ENCODE measurements at places on chromosomes 3 and 15.

- DNase-seq, result no peak
These were observed 214.9 kb downstream of the CBLB start for GRCh38 chr3:105653868-105654267.

DNA sequence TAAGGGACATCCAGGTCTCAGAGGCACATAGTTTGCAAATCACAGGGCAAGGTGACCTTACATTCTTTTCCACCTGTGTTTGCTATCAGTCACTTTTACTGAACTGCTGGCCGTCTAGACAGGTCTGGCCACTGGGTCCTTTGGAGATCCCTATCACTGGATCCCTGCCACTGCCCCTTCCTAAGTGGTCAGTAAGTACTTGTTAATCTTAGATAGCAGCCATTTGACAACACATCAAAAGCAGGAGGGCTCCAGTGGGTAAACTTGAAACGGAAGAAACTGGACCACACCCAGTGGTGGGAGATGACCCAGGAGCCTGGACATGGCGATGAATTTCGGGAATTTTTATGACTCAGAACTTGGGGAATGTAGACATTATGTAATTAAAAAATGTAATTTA, 28.9 kb upstream of the RASGRP1 start:
- no peak for DNase-seq

- no peak for DNase-seq
These were observed 5.7 kb downstream of the CCDC32 start for GRCh38 chr15:40558952-40559742.

DNA sequence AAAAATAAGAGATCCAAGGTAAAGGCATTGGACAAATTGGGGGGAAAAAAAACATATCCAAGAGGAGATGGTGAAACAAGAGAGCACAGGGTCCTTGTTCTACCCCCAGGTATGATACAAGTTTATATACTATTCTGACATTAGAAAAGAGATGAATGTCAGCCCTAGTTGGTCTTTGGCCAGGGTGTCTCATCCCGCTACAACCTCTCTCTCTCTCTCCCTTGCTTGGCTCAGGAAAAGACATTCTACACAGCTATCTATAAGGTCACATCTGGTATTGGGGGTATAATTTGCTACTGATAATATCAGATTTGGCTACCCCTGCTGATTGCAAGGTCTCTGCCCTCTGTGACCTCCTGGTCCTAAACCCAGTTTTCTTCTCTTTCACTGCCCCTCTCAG, 117.2 kb downstream of the GOLIM4 start:
- DNase-seq, result no peak

GRCh38 chr3:94413336-94414108, 350.7 kb downstream of the NSUN3 start:
- no peak for DNase-seq

GRCh38 chr3:74739242-74739641, 124.8 kb upstream of the CNTN3 start:
- no peak for DNase-seq

DNA sequence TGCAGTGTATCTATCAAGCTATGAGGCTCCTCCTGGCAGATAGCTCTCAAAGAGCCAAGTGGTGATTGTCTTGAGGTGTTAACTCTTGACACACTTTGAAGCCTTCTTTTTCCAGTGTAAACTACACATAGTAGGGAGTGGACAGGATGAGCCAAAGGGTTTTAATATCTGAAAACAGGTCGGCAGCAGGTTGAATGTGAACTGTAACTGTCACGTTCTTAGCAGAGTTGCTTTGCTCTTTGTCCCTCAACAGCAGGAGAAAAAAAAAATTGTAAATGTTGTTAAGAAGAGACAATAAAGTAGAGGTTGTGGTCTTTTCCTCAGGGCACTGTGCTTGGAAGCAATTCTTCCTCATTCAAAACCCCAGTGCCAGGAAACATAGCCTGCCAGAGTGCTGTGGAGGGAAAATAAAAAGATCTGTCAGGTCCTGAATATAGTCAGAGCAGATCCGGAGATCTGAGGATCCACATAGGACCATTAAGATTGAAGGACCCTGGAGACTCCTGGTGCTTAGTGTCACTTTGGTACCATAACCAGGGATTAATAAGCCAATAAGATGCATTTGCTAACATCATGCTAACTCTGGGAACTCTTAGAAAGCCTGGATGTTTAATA, 229.7 kb downstream of the NAALADL2 start:
- DNase-seq, result no peak

- no peak for DNase-seq
These were observed 181.5 kb upstream of the ICE2 start for GRCh38 chr15:60660290-60661051.

DNA sequence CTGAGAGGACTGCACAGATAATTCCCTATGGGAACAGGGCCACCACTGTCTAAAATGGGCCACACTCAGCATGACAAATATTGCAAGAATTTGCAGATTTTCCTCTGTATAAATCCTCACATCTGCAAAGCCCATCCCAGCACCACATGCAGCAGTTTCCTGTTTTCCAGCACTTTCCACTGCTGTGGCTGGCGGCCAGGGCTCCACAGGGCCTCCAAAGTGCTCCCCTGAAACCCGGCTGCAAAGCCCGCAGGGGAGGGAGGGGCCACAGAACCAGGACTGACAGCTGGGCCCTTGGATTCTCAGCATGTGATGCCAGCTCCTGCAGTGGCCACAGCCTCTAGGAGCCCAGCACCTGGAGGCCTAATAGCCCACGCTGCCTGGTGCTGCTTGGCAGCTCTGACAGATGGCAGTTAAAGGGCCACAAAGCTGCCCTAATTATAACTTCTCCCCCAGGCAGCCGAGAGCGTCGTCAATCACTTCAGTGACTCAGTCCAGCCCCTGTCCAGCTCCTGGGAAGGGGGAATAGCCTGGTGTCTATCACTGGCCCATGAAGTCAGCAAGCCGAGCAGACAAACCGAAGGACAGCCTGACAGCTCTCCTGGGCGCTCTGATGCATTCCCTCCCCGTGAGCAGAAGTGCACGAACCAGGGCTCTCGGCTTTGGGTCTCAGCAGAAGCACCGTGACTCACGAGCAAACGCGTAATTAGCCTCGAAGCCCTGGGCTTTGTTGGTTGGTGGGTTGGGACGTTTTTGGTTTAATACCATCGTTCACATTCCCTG, 4.7 kb downstream of the LRRC15 start:
- no peak for DNase-seq

- DNase-seq, result no peak
These were observed 4.5 kb upstream of the LCTL start for GRCh38 chr15:66570327-66570726.

GRCh38 chr15:67024314-67024997, 40.9 kb upstream of the SMAD3 start:
- DNase-seq, result no peak

- DNase-seq, result peak; percentile 25
These were observed 619 bp downstream of the ATXN7 start for GRCh38 chr3:63864008-63864964.

- DNase-seq, result no peak
These were observed 346.1 kb downstream of the FEZF2 start for GRCh38 chr3:62027241-62027640.

- DNase-seq, result no peak
These were observed 147.4 kb upstream of the BCHE start for GRCh38 chr3:165984589-165984988.

- no peak for DNase-seq
These were observed 459.4 kb upstream of the ROBO1 start for GRCh38 chr3:80227216-80227615.

- no peak for DNase-seq
These were observed 37.3 kb downstream of the ABCC5 start for GRCh38 chr3:183980403-183980802.

DNA sequence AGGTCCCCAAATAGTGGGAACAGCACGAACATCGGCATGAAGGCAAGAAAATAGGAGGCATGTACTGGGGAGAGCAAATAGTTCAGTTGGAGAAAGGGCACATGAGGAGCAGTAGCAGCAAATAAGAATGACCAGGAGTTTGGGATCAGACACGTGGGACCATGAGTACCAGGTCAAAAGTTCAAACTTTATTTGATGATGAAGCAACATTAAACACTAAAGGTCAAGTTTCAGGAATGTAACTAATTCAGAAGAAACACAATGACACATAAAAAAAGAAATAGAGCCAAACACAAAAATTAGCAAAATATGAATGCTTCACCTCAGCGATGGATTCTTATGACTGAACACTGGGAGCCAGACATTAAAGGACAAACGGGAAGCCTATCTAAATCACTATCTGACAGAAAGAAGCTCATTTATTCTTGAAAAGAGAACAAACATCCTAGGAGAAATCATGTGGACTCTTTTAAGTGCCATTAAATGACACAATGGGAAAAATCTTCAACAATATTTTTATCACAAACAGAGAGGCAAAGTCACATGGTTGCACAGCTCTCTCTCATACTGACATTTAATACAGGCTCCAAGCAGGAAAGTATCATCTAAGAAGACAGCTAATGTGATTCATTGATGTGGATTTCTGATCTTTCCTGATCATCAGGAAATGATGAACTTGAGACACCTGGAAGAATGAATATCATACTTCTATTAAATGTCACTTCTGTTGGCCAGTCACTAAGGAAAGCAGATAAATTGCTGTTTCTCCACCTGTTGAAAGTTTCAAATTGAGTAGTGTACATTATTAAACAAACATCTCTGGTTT, 216.9 kb upstream of the THBS1 start:
- no peak for DNase-seq

- DNase-seq, result no peak
These were observed 73.7 kb downstream of the KLF13 start for GRCh38 chr15:31400222-31400927.

DNA sequence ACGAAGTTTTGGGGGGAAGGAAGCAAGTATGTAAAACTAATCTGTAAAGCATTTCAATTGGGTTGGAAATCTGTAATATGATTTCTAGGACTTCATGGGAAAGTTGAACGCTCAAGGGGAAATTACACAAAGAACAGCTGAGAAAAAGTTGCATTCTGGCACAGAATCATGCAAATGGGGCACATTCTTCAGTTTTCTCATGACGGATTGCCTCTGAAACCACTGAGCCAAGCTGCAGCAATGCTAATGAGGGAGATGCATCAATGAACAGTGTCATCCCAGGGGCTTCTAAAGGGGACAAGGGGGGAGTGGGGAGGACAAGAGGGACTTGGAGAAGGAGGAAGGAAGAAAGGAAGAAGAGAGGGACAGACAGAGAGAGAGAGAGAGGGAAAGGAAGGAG, 291.4 kb upstream of the ATP11B start:
- no peak for DNase-seq

- no peak for DNase-seq
These were observed 148.0 kb upstream of the NR2E3 start for GRCh38 chr15:71662306-71662705.

- DNase-seq, result no peak
These were observed 23.7 kb downstream of the PLXND1 start for GRCh38 chr3:129582799-129583198.

DNA sequence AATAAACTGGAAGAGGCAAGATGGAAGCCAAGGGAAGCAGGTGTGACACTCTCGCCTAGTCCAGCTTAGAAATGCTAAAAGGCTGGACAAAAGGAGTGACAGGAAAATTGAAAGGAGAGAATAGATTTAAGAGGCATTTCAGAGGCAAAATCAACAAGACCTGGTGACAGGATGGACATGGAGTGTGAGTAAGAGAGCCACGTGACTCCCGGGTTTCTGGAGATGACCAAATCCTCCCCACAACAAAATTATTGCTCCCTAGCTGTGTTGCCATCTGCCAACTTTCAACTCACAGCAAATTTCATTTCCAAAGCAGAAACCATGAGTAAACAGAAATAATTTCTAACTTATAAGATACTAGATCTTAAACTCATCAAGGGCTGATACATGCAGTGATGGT, 52.6 kb downstream of the MTHFS start:
- DNase-seq, result no peak

DNA sequence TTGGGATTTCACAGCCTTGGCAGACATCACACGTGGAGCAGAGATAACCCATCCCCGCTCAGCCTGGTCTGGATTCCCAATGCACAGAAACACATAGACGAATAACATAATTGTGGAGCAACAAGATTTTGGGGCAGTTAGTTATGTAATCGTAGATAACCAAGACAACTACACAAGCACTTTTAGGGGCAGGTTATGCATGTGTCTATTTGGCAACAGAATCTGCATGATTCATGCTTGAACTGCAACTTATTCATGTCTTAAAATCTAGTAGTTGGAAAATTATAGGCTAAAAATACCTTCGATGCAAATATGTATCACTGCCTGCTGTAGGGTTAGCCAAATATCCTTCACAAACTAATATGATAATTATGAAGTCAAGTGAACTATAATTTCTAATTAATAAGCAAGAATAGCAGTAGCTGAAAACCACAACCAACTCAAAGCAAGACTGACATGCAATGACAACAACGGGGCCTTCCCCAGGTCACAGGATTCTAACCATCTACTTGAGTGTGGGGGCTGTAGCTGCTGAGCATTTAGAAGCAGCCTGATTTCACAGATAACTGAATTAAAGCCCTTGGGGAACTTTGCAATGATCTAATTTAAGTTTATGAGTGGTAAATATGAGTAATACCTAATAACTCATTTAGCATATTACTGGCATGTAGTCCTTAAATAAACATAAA, 31.1 kb downstream of the DGKG start:
- DNase-seq, result no peak

- no peak for DNase-seq
These were observed 24.8 kb downstream of the SLC28A2 start for GRCh38 chr15:45276831-45277230.

GRCh38 chr3:119288669-119289403, 5.3 kb upstream of the ARHGAP31 start:
- no peak for DNase-seq

GRCh38 chr15:36358094-36358493, 221.3 kb upstream of the CDIN1 start:
- no peak for DNase-seq

- DNase-seq, result no peak
These were observed 258.4 kb downstream of the OPA1 start for GRCh38 chr3:193851428-193851847.

DNA sequence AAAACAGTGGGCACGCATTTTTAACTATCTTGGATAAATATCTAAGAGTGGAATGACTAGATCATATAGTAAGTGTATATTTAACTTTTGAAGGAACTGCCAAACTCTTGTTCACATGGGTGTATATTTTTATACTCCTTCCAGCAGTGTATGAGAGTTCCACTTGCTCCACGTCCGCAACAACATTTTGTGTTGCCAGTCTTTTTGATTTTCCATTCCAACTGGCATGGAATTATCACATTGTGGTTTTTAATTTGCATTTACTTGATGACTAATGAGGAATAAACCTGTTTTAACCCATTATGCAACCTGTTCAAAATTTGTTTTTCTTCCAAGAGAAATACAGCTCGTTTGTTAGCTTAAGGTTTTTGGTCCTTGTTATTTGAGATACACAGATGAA, 51.6 kb downstream of the ZNF621 start:
- DNase-seq, result no peak

Data from activated T-helper 1 cell treated with anti-CD3 and anti-CD28 coated beads, Interleukin-2, amount 50 U/mL, for 16 hours (primary cell).